ENCODE measurements at places on chromosomes 7 and 10.

- no peak for DNase-seq
These were observed 139.0 kb downstream of the CREB5 start for GRCh38 chr7:28551331-28551730.

DNA sequence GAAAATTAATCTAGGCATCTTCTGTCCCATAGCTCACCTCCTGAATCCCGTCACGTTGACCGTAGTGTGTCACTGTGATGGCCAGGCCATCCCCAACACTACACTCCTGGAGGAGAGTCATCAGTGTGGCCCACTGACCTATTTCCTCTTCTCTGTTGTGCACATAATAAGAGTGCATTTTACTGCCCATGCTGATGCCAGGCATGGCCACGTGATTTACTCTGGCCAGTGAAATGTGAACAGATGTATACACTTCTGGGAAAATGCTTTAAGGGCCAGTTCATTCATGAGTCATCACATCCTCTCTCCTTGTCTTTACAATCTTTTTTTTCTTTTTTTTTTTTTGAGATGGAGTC lies 101.9 kb upstream of the PIP4K2A start:
- DNase-seq, result no peak

DNA sequence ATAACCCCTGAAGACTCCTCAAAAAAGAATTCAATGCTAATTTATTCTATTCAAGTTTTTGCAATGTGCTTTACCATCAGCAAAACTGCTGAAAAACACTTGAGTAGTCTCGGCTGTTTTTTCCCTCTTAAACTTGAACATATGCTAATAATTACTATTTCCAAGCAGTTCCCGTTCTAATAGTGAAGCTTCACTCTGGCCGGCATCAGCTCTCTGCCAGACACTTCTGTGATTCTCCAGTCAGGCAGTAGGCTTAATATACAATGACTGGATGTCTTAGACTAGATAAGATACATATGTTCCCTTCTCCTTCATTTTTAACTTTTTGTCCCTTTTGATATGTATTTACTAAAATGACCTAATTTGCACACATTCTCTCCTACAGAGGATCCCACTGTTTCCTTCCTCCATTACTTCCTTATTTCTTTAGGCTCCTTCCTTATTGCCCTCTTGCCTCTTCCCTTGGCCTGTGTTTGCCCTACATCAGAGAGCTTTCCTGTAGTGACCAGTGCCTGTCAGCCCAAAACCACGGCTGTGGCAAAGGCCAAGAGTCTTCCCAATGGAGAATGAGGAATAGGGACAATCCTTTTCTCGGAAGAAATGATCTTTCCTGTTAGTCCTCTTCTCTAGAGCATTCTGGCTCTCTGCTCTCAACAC lies 23.5 kb downstream of the HEPACAM2 start:
- DNase-seq, result no peak

DNA sequence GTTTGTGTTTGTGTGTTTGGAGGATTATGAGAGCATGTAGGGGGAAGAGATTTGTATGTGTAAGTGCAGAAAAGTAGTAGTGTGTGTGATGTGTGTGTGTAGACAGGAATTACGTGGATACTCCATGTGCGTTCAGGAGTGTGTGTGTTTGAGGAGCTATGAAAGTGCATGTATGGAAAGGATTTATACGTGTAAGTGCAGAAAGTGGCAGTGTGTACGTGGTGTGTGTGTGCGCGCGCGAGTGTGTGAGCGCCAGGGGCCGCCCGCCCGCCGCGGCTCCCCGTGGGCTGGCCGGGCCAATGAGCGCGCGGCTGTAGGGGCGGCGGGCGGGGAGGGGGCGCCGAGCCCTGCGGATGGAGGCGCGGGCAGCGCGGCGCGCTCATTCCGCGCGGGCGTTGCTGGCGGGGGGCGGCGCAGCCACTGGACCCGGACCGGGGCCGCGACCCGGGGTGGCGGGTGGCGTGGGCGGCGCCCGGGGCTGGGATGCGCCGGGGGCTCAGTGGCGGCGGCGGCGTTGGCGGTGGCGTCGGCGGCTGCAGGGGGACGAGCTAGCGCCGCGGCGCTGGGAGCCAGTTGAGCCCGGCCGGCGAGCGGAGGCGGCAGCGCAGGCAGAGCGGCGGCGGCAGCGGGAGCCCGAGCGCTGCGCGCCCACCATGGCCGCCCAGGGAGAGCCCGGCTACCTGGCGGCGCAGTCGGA lies at the start of gene BICC1:
BICC1 (plus strand) TSS at position 382 of the 697 bp plus-strand sequence; CDS start at position 654, 272 bp downstream.
- no peak for DNase-seq

GRCh38 chr10:58305821-58306220 lies 29.0 kb upstream of the UBE2D1 start:
- peak; percentile 11 for DNase-seq

GRCh38 chr7:129454249-129454551 lies 20.0 kb downstream of the STRIP2 start:
- DNase-seq, result no peak

DNA sequence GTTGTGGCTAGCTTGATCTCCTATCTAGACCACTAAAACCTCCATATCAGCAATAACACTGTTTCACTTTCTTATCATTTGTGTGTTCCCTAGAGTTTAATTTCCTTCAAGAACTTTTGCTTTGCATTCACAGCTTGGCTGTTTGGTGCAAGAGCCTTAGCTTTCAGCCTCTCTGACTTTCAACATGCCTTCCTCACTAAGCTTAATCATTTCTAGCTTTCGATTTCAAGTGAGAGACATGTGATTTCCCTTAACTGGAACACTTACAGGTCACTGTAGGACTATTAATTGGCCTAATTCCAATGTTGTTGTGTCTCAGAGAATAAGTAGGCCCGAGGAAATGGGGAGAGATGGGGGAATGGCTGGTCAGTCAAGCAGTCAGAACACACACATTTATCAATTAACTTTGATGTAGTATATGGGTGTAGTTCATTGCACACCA lies 10.6 kb upstream of the BPGM start:
- DNase-seq, result no peak

DNA sequence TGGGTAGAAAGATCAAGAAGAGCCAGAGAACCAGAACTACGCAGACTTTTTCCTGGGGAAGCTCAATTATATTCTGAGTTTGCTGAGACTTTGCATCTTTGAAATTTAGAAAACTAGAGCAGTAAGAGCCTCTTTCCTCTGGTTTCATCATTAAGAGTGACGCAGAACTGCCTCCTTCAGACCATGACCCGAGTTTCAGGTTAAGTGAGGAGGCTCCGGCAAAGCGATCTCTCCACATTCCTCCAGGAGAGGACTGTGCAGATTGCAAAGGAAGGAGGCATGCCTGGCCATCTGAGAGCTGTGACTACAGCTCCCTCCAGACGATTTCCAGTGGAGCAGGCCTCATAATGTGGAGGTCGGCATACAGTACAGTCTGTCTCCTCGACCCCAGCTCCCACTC lies 115.8 kb upstream of the LANCL2 start:
- DNase-seq, result no peak

DNA sequence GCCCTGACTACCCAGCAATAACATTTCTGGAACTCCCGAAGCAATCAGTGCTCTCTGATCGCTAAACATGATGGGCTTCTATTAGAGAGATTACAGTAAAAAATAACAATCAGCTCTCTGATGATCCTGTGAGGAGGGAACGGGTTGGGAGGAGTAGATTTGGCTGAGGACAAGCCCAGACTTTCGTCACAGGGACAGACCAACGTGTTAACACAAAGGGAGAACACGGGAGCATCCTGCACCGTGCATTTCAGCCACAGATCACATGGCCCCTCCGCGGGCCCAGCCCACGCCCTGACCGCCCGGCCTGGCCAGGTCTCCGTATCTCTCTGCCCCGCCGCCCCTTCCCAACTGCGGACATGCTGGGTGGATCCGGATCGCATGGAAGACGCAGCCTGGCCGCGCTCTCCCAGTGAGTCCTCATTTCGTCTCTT lies 95.0 kb upstream of the AGBL3 start:
- peak; percentile 52 for DNase-seq

- DNase-seq, result no peak
These were observed 148.0 kb downstream of the NRCAM start for GRCh38 chr7:108308276-108308675.

DNA sequence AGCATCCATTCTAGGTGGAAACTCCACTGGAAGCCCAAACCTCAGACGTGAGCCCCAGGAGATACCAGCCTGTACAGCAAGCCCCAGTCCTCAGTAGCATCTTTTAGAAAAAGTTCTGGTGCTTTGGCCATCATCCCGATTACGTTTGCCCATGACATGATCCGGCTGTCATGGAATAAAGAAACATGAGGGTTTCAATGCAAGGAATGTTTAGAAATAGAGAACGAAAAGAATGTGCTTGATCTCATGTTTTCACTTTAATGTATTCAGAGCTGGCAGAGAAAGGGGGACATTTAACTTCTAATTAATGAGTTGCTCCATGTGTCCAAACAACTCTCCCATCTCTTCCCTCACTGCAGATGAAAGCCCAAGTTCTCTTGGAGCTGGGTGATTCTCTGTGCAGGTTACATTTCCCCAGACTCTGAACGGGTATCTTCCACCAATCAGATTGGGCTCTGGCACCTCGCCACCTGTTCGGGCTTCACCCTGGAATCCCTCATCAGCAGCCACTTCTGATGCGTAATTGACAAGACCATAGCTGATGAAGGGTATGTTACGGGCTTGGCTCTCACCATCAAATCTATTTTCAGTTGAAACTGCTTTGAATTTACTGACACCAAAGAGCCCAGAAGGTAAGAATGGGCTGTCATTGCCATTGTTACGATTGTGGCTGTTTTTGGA lies 165.3 kb downstream of the PLXNA4 start:
- DNase-seq, result no peak

DNA sequence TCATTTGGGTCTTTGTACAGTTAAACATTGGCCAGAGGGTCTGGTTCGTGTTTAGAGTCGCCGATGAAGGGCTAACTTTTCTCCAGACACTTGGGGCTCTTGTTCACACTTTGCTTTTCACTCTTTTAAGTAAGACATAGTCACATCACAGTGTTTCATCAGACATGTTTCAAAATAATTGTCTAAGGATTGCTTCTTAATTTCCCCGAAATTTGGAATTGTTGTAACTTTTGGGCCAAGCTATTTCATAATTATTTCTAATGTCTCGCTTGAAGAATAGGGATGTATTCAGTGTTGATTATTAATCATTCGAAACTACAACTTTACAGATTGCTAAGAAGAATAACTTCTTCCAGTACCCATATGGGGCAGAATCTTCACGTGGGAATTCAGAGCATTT lies 92.8 kb downstream of the TCF7L2 start:
- DNase-seq, result no peak

DNA sequence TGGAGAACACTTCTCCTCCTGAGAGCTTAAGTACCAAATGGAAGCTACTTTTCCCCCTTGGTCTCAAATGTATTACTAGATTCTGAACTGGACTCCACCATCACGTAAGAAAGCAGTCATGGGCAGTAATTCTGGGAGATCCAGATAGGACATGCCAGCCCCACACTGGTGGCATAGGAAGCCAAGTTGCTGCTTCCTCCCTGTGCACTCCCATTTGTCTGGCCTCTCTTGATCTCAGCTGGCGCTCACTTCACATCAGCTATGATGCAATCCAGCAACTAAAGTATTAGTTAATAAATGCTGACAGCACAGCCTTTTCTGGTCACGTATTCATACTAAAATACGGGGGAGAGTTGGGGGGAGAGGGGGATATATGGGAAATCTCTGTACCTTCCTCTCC lies 3.4 kb upstream of the IL6 start:
- DNase-seq, result no peak

DNA sequence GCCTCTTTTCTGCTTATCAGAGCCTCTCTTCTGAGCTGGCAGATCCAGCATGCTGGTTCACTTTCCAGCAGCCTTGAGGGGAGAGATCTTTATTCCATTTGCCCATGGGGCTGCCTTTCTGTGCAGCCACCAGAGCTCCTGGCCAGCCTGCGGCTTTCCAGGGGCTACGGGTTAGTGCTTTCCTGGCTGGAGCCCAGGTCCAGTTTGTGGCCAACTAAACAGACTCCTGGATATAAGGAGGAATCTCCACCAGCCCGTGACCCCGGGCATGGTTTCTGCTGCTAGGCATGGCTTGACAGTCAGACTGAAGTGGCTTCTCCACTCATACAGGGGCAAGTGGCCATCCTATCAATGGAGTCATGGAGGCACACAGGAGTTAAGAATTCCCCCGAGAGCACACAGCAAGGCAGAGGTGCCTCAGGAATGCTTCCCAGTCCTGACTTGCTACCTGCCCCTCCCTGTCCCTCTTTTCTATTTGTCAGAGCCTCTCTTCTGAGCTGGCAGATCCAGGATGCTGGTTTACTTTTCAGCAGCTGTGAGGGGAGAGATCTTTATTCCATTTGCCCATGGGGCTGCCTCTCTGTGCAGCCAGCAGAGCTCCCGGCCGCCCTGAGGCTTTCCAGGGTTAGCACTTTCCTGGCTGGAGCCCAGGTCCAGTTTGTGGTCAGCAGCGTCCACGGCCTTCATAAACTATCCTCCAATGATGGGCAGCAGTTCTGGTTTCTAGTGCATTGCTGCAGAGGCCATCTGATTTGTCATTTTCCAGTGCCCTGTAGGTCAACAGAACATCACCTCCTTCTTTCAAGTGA lies 35.9 kb downstream of the TSPAN15 start:
- DNase-seq, result no peak

GRCh38 chr7:138449580-138449979 lies 10.5 kb upstream of the TRIM24 start:
- DNase-seq, result no peak

- no peak for DNase-seq
These were observed 92.0 kb upstream of the BMPER start for GRCh38 chr7:33813331-33813730.

DNA sequence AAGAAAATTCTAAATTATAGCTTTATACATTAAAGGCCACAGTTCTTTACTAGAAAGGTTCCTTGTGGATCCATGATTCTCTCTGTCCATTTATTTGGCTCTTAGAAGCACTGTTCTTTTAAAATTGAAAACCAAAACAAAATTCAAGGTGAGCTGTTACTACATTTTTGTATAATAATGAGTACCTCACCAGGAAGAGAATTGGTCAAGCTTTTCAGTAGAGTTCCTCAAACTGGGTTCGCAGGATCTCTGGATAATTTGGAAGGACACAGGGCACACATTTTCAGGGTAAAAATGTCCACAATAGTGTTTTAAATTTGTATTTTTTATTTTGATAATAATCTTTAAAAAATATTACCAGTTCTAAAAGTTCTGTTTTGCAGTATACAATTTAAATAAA lies 93.0 kb downstream of the PPP1R3A start:
- DNase-seq, result no peak

- no peak for DNase-seq
These were observed 115.8 kb upstream of the SORCS1 start for GRCh38 chr10:107280293-107280692.

- no peak for DNase-seq
These were observed 30.4 kb downstream of the STEAP1B start for GRCh38 chr7:22469371-22470143.

DNA sequence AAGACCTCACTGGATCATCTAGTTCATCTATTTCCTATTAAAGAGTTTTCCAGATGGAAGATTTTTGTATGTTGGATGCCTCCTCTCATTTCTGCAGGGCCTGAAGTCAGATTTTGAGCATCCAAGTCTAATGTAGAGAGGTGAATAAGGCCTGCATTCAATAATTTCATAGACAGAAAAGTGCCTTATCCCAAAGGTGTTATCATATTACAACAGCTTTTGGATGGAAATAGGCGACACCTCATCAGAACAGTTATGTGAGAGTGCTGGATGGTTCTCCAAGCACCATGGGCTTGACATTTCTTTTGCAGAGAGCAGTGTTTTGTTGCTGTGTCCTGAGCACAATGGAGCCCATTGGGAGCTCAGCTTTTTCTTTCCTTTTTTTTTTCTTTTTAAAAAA lies 162.4 kb upstream of the MEOX2 start:
- DNase-seq, result no peak

GRCh38 chr10:7412237-7412927 lies 1.5 kb upstream of the SFMBT2 start:
- DNase-seq, result no peak
